ENCODE measurements at places on chromosomes 7 and 10.

GRCh38 chr10:110442746-110443145 lies 55.0 kb upstream of the DUSP5 start:
- DNase-seq = no peak

DNA sequence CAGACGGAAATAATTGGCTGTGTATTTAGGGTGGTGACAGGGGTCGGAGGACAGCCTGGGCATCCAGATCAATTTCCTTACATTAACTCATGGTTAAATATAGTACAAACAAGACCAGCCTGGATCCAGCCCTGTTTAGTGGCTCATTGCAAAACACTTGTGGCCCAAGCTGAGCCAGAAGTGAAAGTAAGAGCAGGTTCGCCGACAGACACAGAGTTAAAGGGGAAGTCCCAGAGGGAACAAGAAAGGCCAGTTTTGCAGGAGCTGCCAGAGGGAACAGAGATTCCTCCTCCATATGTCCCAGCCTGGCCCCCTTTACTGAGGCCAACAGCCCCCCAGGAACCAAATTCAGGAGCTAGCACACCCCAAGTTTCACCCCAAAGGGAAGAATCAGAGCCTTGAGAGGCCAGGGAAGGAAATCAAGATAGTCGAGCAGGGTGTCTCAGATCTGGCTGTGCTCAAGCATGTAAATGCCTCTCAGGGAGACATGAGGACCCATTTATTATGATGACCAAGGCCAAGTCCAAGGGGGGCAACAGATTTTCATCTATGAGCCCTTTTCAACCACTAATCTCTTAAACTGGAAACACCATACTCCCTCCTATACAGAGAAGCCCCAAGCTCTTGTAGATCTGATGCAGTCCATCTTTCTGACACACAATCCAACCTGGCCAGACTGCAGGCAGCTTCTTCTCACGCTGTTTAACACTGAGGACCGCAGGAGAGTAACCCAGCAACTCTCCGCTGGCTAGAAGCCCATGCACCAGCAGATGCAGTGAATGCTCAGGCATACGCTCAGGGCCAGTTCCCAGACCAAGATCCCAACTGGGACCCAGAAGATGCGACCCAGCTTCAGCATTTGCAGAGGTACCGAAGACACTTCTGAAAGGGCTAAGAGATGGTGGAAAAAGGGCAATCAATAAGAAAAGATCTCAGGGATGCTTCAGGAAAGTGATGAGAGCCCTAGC lies 15.9 kb upstream of the ADCK2 start:
- DNase-seq = peak; percentile 60

DNA sequence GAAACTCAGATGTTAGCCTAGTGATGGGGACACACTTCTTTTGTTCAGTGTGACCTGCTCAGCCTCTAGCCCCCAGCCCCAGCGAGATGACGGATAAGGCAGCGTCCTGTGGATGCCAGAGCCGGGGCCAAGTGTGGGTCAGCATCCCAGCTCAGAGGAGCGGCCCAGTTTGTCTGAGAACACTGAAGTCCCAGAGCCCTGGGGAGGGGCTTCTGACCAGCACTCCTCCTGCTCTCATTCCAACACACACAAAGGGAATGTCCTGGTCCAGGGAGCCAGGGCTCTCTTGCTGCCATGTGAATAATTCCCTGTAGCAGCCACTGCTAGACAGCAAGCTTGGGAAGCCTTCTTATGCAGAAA lies 4.5 kb upstream of the ATP6V0E2 start:
- DNase-seq = no peak

GRCh38 chr7:44772440-44772839 lies 23.8 kb downstream of the ZMIZ2 start:
- DNase-seq = no peak

GRCh38 chr10:86164174-86164774 lies 202.3 kb downstream of the GRID1 start:
- no peak for DNase-seq

GRCh38 chr7:116271963-116272886 lies 61.9 kb downstream of the TES start:
- DNase-seq = peak; percentile 97

DNA sequence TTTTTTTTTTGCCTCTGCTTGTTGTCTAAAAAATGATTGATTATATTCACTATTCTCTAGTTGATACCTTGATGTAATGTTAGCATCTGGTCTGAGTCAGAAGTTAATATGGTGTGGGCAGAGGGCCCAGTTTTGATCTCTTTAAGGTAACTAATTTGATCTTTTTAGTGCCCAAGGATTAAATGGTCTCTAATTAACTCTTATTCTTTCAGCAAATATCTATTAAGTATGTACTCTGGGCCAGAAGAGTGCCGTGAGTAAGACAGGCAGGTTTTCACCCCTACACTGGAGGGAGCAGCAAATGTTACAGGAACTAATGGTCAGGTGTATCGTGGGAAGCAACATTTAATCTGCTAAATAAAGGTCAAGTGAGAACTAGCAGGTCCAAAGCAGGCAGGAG lies 144.6 kb upstream of the COL1A2 start:
- no peak for DNase-seq

DNA sequence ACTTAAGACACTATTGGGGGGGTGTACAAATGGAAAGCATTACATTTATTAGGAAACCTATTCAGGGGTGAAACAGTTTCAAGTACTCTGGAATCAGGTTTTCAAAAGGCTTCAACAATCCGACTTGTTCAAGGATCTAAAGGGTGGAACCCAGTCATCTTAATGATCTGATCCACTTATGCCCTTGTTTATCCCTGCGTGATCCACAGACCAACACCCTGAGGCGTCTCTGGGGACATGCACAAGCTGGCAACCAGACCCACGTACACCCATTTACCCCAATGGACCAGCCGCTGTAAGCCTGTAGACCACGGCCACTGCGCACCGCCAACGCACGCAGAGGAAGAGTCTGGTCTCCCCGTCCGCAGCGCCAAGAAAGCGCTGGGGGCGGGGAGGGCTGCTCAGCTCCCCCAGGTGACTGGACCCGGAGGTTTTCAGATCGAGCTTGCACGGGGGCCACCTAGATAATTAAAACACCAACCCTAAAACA lies 13.4 kb downstream of the HNRNPF start:
- DNase-seq = peak; percentile 34

- no peak for DNase-seq
Observed at GRCh38 chr10:87925570-87925969, 62.1 kb downstream of the PTEN start.

DNA sequence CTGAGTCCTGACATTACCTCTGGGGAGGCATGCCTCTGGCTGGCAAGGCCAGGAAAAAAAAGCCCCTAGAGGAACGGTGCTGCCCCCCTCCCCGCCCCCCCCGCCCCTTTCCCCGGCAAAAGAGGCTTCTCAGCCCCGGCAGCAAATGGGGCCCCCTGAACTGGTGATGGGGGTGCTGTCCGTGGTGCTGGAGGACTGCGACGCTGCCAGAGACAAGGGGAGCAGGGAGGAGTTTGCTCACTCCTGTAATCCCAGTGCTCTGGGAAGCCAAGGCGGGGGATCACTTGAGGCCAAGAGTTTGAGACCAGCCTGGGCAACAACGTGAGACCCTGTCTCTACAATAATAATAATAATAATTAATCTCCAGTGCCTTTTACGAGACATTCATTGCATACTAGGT lies 23.7 kb downstream of the SRRM3 start:
- DNase-seq = peak; percentile 31

GRCh38 chr7:52143219-52143618 lies 826.6 kb upstream of the COBL start:
- no peak for DNase-seq

GRCh38 chr10:88118729-88119128 lies 255.3 kb downstream of the PTEN start:
- DNase-seq = no peak

DNA sequence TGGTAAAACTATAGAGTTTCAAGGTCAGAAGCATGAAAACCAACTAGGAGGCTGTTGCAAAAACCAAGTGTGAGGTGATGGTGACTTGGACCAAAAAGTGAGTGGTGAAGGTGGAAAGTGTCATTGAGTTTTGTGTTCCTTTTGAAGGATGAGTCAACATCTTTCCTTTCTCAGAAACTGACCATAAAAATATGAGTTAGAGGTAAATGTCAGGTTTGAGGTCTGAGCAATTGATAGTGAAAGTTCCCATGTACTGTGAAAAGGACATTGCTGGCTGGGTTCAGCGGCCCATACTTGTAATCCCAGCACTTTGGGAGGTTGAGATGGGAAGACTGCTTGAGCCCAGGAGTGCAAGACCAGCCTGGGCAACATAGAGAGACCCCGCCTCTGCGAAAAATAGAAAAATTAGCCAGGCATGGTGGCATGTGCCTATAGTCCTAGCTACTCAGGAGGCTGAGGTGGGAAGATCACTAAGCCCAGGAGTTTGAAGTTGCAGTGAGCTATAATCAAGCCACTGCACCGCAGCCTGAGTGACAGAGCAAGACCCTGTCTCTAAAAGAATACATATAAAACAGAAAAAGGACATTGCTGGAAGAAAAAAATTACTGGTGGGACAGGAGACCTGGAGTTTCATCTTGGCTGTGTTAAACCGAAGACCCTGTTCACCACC lies 89.3 kb upstream of the ARID5B start:
- no peak for DNase-seq
